ENCODE measurements at places on chromosomes 7 and 10.

- DNase-seq: no peak
Measured at GRCh38 chr7:109282726-109283125, 713.1 kb downstream of the DNAJB9 start.

GRCh38 chr7:107994421-107995030 is 8.4 kb downstream of the LAMB1 start:
- DNase-seq: no peak

DNA sequence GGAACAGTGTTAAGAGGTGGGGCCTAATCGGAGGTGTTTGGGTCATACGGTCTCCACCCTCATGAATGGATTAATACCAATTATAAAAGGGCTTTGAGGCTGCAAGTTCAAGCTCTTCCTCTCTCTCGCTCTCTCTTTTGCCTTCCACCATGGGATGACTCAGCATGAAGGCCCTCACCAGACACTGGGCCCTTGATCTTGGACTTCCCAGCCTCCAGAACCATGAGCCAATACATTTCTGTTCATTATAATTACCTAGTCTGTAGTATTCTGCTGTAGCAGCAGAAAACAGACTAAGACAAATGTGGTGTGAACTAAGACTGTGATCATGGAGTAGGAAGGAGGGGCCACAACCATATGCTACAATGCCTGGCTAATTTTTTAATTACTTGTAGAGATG is 7.7 kb downstream of the AIFM2 start:
- DNase-seq: no peak

DNA sequence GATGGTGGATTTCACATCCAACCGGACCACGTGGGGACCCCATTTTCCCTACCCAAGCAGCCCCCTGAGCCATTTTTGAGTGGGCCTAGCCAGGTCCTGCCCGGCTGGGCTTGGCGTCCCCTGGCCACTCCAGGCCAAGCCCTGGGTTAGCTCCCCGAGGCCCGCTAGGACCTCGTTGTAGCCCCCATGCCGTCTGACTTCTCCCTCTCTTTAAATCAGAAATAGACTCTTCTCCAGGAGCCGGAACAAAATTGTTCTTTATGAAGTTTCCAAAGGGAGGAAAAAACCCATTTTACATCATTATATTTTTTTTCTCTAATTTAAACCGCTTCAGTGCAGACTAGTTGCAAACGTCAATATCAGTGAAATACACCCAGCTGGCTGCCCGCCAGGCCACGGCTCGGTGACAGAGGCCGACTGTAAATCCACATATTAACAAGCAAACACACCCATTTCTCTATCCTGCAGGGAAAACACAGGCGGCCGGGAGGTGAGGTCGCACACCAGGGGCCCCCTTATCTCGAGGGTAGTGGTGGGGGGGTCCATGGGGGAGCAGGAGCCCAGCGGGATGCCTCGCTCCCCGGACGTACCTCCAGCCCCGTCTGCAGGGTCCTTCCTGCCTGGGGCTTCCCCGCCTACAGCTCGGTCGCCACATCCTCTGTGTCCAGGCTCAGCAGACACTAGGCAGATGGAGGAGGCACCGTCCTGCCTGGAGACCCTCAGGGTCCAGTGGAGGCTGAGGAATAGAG is 72.7 kb downstream of the ELFN1 start:
- peak; percentile 32 for DNase-seq

GRCh38 chr7:112089551-112089950 is 116.6 kb downstream of the DOCK4 start:
- DNase-seq: no peak

- DNase-seq: peak; percentile 65
Measured at GRCh38 chr7:19491821-19492452, 216.9 kb downstream of the POLR1F start.

GRCh38 chr10:44618910-44619309 is 234.0 kb upstream of the CXCL12 start:
- DNase-seq: no peak

GRCh38 chr7:100493476-100494264 is 9.9 kb downstream of the NYAP1 start:
- peak; percentile 38 for DNase-seq

GRCh38 chr7:47452295-47452694 is 129.6 kb downstream of the TNS3 start:
- DNase-seq: no peak

DNA sequence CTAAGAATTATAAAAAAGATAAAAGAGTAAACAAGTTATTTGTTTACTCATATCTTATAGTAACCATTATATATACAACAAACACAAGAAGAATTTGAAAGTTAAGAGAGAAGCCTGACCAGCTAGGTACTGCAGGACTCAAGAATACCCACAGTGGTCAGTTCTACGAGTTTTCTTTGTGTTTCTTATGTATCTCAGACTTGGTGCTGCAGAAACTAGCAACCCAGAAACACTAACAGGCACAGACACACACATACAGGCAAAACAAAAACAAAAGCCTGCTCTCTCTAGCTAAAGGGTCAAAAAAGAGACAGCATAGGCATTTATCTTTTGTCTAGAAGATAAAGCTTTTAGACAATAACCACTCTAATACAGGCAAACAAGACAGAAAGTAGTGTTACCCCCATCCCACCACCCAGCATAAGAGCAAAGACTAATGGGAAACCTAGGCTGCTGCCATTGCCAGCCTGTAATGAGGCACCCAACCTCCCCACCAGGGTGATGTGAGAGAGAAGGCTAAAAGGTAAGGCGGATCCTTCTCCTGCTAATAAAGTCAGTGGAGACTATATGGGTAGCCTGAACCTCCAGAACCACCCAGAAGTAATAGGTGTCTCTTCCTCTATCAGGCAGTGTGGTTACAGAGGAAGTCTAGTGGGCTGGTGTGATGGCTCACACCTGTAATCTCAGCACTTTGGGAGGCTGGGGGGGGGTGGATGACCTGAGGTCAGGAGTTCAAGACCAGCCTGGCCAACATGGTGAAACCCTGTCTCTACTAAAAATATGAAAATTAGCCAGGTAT is 113.9 kb downstream of the DNAJC1 start:
- DNase-seq: no peak

DNA sequence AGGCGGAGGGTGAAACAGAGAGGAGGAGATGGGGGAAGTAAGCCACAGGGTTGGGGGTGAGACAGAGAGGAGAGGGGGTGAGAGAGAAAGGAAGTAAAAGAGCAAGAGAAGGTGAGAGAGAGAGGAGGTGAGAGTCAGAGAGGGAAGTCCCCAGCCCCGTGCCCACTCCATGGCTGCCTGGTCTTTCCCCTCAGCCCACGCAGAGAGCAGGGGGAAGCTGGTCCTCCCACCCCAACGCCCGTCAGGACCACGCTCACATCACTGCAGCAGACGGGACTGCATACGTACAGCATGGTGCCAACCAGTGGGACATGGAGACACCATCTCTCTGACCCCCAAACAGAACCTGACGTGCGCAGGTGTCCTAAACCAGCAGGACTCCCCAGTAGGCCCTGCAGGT is 12.1 kb upstream of the PDGFA start:
- DNase-seq: no peak

DNA sequence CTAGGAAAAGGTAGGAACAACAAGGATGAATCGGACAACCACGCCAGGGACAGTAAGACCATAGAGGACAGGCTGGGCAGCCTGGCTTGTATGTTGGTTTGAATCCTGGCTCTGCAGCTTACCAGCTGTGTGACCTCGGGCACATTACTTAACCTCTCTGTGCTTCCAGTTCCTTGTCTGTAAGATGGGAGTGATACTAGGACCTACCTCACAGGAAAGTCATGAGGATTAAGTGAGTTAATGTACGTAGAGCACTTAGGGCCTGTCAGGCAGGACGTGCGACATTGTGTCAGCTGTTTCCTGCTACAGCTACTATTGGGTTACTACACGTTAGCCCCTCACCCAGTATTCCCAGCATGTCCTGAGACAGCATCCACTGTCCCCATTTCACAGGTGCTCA is 32.1 kb downstream of the PLAC9 start:
- no peak for DNase-seq

- no peak for DNase-seq
Measured at GRCh38 chr7:12737373-12737772, 49.9 kb downstream of the ARL4A start.

DNA sequence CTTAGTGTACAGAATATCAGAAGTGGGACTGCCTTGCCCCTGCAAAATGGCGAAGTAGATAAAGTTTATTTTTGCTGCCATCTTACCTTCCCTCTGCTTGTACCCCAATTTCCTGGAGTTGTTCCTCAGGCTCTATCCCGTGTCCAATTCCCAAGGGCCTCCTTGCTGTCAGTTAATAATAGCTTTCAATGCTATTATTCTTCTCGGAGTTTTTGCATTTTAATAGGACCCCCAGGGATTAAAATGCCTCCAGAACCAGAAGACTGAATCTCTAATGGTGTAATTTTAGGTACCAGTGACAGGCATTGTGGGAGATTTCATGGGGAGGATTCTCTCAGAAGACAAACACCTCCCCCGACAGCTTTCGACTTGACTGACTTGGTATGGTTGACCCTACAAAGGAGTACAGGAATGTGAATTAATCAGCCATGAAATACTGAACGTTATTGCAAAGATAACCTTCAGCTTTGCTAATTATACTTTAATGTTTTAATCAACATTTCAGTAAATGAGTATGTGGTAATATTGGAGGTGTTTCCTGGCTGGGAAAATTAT is 75.2 kb downstream of the ZNF22 start:
- DNase-seq: no peak

DNA sequence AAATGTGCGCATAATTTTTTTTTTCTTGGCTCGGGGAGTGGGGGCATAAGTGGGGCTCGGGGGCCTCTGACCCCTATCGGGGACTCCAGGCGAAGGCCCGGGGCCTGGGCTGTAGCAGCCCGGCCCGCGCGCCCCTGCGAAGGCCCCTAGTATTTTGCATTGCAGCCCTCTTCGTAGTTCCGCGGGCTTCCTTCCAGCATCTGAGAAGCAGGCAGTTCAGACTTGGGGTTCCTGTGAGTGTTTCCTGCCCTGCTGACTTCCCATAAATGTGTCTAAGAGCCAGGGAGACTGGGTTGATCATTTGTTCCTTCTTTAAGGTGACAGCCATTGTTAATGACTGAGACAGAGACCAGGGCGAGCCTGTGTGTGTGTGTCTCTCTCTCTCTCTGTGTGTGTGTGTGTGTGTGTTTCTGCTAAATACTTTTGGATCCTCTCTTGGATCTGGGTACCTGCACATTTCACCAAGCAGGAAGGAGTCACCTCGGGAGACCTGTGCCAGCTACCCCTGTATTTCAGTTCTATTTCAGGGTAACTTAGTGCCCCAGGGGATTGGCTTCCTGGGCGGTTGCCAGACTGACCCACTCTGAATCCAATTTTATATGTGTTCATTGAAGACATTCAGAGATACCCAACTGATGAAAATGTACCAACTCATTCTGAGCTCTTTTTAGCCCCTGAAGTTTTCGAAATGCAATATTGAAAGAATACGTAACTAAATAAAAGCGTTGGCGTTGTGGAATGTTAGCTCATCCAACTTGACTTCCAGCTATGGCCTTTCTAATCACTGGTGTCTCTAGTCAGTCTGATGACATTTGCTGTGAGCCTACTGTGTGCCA is 805 bp downstream of the MSRB2 start:
- peak; percentile 75 for DNase-seq

DNA sequence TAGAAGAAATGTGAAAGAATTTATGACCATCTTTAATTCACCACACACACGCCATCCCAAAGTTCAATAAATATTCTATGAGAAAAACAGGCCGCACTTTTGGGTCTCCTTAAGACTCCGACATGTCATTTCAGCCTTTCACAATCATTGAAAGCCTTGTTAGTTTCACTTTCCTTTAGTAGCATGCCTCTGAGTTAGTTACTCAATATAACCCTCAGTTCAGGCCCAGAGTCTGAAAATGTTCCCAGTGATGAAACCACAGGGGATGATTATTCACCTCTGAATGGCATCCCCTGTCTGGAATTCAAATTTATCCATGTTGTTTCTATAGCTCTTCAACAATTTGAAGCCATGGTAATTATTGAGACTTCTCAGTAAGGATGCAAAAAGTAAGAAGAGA is 278.1 kb upstream of the NRP1 start:
- DNase-seq: peak; percentile 69

GRCh38 chr10:87675396-87676376 is 16.0 kb downstream of the PAPSS2 start:
- DNase-seq: peak; percentile 97

- no peak for DNase-seq
Measured at GRCh38 chr7:81777697-81778096, 7.8 kb upstream of the HGF start.

DNA sequence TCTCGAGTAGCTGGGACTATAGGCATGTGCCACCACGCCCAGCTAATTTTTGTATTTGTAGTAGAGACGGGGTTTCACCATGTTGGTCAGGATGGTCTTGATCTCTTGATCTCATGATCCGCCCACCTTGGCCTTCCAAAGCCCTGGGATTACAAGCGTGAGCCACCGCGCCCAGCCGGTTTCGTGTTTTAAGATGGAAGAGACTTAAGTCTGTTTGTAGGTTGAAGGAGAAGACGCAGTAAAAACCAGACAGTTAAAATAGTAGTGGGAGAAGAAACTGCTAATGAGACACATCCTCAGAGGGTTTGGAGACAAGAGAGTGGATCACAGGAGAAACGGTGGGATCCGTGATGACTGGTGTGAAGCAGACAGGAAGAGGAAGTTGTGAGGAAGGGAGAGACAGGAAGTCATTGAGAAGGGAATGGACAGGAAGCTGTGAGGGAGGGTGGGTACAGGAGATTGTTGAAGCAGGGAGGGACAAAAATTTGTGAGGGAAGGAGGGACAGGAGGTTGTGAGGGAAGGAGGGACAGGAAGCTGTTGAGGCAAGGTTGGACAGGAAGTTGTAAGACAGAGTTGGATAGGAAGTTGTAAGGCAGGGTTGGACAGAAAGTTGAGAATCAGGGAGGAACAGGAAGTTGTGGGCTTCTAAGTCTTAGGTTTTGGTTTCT is 115.5 kb downstream of the WDFY4 start:
- DNase-seq: no peak

- DNase-seq: peak; percentile 86
Measured at GRCh38 chr10:124646483-124647352, 97.5 kb downstream of the FAM53B start.

GRCh38 chr7:86867163-86867762 is 192.2 kb downstream of the ELAPOR2 start:
- DNase-seq: no peak

DNA sequence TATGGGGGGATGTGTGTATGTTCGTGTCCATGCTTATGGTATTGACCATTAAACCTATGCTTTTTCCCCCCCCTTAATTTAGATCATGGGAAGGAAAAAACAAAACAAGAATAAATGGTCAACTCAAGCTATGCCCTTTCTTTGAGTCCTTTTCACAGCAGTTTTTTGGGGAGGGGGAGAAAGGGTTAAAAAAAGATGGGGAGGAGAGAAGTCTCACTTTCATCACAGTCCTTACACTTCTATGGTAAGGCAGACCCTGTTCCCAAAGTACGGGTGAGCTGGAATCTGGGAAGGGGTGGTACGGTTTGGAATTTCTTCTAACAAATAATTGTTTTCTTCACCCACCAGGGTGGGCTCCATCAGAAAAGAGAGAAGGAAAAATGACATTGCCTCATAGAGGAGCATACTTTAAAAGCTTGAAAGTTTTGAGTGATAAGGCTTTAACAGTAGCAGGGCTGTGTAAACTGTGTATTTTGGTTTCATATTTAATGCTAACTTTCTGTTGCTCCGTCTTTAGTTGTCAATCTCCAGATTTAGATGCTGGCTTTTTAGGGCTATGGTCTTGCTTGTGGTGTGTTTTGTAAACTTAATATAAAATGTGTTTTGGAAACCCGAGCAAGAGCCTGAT is 180.1 kb downstream of the TCF7L2 start:
- no peak for DNase-seq
